ENCODE measurements at places on chromosomes 1 and 21.

DNA sequence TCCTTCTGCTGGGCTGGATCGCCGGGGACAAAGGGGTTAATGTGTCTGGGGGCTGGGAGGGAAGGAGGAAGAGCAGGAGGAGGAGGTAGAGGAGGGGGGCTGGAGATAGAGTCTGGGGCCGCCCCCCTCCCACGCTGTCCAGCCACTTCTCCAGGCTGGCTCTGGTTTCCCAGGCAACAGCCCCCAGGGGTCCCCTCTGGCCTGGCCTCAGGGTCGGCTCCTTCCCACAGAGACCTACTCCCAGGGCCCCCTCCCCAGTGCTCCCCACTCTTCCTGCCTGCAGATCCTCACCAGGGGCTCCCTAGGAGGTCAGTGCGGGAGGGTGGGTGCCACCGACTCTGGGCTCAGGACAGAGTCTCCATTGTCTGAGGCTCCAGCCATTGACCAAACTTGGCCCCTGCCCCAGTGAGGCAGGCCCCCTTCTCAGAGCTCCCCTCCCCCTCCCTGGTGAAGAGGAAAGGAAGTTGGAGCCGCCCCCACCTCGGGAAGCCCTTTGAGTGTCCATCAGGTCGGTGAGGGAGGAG, 34.1 kb downstream of the ARHGEF10L start:
- no peak for DNase-seq

DNA sequence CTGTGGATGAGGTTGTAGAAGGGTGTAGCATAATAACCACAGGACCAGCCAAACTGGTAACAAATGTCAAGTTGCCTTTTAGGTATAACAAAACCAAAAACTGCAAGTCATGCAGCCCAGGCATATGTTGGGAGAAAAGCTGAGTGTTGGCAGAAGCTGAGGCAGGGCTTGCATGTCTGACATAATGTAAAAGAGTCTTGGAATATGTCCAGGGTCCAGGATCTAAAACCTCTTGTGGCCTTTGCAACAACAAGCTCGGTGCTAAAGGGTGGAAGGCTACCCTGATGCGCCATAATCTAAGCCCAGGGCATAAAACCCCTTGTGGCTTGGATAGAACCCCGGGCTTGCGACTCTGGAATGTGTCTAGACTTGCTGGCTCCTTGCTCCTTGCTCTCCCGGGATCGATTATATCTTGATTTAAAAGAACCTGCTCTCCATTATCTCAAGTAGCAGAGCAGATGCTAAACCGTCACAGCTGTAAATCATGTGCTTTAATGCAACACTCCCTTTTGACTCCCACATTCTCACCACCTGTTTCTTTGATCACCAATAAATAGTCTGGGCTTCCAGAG, 26.5 kb upstream of the SLC35A3 start:
- no peak for DNase-seq

DNA sequence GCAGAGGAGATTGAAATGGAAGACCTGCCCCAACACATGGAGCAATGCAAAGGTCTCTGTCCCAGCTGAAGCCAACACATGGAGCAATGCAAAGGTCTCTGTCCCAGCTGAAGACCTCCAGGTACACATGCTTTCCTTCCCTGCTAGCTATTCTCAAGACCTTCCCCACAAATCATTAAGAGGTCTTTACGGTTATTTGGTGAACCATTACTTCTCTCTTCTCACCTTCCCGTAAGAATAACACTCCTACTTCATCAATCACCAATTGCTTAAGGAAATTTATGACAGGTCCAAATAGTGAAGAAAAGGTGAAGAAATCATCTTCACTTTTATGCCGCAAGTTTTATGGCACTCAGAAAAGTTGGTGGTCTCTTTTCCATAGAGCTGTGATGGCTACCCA, 138.8 kb downstream of the NTPCR start:
- no peak for DNase-seq

DNA sequence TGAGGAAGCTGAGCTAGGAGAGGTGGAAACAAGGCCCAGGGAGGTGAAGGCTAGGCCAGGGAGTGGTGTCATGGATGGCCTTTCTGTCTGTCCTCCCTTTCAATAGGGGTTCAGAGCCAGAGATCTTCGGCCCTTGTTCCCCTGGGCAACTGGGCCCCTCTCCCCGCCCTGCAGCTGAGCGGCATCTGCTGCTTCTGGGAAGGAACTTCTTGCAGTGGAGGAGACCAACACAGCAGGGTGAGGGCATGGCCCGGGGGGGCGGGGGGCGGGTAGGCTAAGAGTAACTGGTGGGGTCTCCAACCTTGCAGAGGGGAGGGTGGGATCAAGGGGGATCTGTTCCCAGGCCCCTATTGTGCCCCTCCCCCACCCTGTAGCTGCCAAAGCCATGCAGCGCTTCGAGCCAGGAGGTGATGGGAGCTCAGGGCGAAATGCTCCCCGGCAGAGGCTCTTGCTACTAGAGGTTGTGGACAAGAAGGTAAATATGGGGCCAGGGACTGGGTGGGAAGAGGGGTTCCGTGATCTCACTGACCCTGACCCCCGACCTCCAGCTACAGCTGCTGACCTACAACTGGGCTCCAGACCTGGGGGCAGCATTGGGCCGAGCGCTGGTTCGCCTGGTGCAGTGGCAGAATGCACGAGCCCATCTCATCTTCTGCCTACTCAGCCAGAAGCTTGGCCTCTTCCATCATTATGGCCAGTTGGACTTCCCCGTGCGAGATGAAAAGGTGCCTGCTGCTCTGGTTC, 11.7 kb downstream of the HYI start:
- DNase-seq = no peak

GRCh38 chr1:55255901-55256300, 40.7 kb upstream of the USP24 start:
- DNase-seq = no peak

DNA sequence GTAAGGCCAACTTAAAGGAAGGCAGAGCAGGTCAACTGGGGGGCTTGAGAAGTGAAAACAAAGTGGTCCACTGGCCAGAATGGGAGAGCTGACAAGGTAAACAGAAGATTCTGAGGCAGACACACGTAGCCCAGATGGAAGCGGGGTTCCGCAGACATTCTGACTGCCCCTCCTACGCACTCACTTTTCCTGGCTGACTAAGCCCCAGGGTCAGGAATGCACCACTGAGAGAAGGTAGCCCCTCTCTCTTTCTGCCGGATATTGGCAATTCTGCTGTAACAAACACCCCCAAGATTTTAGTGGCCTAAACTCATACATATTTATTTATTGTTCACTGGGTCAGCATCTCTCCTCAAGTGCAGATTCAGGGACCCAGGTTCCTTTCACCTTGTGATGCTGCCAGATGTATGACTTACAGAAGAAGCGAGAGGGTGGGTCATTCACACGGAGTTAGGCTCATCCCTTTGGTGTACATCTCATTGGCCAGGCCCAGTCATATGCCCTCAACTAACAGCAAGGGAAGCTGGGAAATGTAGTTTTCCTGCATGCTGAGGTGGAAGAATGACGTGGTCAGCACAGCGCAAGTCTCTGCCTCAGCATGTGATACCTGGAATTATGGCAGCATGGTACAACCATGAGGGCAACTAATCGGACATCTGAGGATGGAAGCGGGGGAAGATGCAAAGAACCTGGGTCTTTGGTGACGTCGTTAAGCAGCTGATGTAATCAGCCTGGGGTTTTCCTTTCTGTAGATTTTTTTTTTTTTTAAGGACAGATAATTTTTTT, 43.4 kb upstream of the MRPS6 start:
- DNase-seq = no peak

DNA sequence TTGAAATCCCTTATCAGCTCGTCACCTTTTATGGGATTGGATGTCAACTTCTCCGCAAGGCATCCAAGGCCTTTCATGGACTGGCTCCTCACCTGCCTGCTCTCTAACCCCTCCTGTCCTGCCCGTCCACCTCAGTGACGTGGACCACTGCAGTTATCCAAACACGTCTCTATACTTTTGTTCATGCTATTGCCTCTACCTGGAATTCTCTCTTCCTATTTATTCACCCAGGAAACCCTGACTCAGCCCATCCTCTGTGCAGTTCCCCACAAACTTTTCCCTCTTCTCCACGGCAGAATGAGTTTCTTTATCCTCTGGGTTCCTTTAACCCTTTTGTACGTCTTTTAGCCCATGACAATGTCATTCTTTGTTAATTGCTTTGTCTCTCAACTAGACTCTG, 5.1 kb upstream of the UTP25 start:
- DNase-seq = no peak

- DNase-seq = no peak
Measured at GRCh38 chr1:152349611-152350010, 10.2 kb downstream of the FLG2 start.

GRCh38 chr1:106232128-106232527, 824.3 kb upstream of the PRMT6 start:
- DNase-seq = no peak

DNA sequence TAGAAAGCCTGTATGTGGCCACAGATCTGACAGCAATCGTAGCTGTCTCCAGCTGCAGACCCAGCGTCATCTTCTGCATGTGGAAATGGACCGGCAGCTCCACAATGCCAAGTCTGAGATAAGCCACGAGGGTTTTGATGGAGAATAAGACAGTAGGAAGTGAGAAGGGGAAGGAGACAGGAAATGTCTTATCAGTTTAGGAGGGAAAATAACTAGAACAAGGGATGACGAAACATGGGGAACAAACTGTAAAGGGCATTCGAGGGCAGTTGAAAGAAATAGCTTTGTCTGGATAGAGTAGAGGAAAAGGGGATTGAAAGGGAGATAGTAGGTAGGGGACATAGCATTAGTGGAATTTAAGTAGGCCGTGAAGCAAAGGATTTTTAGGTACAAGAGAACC, 74.0 kb upstream of the CTTNBP2NL start:
- no peak for DNase-seq

DNA sequence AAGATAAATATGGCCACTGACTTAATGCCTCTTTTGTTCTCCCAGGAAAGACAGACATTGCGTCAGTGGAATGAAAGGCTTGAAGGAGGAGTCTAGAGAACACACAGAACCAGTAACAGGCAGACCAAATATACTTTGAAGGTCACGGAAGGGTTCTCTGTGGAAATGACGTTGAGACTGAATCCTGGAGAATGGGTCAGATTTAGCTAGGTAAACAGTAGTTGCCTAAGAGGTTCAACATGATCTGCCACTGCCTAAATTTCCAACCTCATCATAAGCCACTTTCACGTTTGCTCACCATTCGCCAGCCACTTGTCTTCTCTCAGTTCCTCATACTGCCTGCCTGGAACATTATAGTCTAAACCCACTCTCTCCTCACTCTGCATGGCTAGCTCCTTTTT, 20.5 kb downstream of the PLA2G4A start:
- no peak for DNase-seq

DNA sequence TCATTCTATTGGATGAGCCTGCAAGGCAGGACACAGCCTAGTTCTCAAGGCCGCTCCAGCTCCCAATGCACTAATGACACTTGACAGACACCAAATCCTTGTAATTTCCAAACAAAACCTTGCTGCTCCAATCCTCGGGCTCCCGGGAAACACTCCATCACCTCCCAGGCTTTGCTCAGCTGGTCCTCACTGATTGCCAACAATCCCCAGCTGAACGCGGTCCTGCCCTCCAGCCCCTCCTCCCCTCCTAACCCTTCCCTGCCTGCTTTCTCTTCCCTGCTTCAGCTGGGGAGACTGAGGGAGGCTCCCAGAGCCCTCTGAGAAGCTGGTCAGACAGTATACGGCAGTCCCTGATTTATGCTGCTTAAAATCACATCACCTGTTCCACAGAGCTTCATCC, 114.4 kb upstream of the TNR start:
- no peak for DNase-seq

DNA sequence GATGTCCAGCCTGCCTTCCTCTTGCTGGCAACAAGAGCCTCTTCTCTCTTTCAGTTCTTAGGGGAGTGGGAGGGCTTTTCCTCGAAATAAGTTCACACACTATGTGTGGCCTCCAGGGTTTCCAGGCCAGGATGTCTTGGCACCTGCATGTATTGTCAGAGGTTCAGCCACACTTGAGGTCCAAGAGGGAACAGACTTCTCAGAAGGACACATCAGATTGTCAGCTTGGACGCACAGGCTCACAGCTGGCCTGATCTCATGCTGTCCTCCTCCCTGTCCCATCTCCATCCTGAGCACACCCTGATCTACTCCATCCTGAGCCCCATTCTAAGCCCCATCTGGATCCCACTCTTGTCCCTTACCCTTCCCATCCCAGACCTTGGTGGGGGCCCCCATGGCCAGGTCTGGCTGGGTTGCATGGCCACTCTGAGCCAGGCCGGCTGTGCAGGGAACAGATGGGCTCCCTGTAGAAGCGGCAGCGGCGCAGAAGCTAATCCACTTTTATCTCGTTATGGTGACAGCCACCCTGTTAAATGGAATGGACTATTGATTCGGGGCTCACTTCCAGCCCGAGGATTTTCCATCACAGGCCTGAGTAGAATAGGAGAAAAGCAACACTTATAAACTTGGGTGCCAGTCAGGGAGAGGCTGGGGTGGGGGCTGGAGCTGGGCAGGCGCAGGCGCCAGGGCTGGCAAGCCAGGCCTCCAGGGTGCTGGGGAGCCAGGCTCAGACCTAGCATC, 85.1 kb upstream of the CSF3R start:
- no peak for DNase-seq

- DNase-seq = no peak
Measured at GRCh38 chr1:230208619-230209261, 141.7 kb downstream of the GALNT2 start.

DNA sequence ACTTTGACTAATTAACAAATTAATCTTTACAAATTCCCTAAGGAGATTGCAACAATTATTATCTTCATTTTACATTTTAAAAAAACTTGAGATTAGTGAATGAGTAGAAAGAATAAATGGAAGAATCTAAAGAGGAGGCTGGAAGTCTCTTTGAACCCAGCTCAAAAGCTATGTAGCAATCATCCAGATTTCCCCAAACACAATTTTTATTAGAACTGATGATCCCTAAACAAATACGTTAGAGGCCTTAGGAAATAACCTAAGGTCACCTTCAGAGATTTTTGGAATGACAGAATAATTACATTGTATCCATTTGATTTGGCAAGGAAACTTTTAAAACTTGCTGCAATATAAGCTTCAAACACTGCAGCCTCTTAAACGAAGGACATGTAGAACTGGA, 242.4 kb upstream of the LYPLAL1 start:
- DNase-seq = no peak

DNA sequence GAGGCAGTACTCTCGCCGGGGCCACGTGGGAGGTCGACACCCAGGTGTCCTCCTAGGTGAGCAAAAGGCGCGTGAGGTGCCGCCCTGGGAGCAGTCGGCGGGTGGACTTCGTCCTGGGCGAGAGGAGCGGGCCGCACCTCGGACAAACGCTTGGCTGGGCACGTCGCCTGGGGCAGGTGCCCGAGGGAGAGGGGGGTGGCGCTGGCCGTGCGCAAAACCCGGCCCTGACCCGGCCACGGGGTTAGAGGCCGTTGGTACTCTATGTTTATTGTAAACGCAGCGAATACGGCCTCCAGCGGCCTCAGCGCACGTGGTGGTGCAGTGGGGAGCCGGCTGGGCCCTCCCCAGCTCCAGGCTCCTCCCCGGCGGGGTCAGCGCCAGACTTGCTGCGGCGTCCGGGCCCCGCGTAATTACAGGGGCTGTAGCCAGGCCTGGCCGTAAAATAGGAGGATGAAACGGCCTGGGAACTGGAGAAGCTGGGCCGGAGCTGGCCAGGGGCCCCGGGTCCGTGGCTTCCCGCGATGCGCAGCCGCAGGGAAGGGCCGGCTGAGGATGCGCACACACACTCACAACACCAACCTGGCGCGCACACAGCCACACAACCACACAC, 1.6 kb upstream of the EFNA1 start:
- no peak for DNase-seq

Measured in cortex of kidney (tissue), 1 donor.